ENCODE measurements at places on chromosomes 4 and X. TPM values are rescaled to one million over a fixed set of nuclear protein-coding genes. Genes with fewer than 3 reads are reported as not detected.

TMEM154 gene
- total RNA-seq, result 1.4 TPM

GRCh38 chr4:103787057-103787456 lies 67.3 kb upstream of the TACR3 start:
- DNase-seq, result no peak

GRCh38 chr4:145217349-145217748 lies 37.0 kb upstream of the OTUD4 start:
- DNase-seq, result no peak

GRCh38 chr4:120472447-120473131 lies 405.9 kb upstream of the MAD2L1 start:
- DNase-seq, result no peak

CPZ gene
- 0.85 TPM for total RNA-seq

- peak; percentile 77 for DNase-seq
These were observed 88.3 kb downstream of the ZNF718 start for GRCh38 chr4:212438-213188.

GRCh38 chrX:152733261-152733975 lies at the start of the genes CSAG1 and MAGEA12:
TSS of gene CSAG1 (minus strand) at chrX:152733721. CDS start at chrX:152732460, 1,261 bp downstream.
TSS of gene MAGEA12 (plus strand) at chrX:152733757. CDS start at chrX:152736162, 2,405 bp downstream.
- no peak for DNase-seq

- no peak for DNase-seq
These were observed 16.1 kb upstream of the FAM47E start for GRCh38 chr4:76235407-76235806.

Measured in heart right ventricle (tissue), 16 donors.